ENCODE measurements at places on chromosomes 12 and 14.

GRCh38 chr12:119117936-119118335 lies 60.8 kb upstream of the HSPB8 start:
- DNase-seq, result no peak

- peak; percentile 29 for DNase-seq
These were observed 39.8 kb downstream of the ELK3 start for GRCh38 chr12:96233939-96234461.

DNA sequence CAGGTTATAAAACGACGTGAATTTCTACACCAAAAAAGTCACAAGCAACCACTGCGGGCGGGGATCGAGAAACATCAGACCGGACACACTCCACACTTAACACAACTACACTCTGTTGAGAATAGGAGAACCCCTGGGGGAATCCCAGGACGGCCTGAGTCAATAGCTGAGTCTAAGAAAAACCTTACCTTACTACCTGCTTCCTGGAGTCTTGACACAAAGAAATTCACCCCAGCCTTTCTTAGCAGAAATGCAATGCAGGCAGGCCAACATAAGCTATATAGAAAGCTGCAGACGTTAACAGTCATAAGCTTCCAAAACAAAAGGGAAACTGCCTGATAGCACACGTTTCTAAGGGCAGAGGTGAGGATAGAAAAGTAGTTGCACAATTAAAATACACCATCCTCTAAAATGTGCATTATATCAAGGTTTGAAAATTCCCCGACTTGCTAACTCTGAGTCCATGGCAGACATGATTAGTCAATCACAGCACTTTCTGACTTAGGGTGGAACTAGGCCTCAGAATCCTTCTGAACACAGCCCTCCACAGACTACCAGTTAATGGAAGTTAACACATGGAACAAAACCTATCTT lies 68.0 kb downstream of the CCDC88C start:
- DNase-seq, result no peak

GRCh38 chr12:124636138-124636978 lies 68.9 kb upstream of the NCOR2 start:
- DNase-seq, result no peak

- DNase-seq, result no peak
These were observed 22.8 kb downstream of the APOBEC1 start for GRCh38 chr12:7642876-7643309.
